Stimulated activated CD4-positive, alpha-beta T cell treated with anti-CD3 and anti-CD28 coated beads, Interleukin-4, amount 100 ng/mL, for 4 hours (primary cell): ENCODE measurements at places on chromosomes 1 and 21.
A peak's percentile ranks its signal among the peaks of the same experiment; 100 is the strongest.

DNA sequence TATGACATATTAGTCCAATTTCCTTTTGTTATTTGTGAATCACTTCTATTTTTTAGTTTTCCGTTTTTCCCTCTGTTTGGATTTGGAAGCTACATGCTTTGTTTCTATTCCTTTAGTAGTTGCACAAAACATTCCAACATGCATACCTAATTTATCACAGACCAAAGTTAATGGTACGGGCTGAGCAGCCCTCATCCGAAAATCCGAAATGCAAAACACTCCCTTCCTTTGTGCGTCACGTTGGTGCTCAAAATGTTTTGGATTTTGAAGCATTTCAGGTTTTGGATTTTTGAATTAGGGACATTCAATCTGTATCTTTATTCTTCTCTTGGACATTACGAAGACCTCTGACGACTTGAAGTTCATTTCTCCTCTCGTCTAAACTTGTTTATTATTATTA lies 124.8 kb downstream of the PCNX2 start:
- no peak for DNase-seq

- DNase-seq: peak; percentile 43
Observed at GRCh38 chr21:34865400-34866241, 183.5 kb downstream of the RUNX1 start.

DNA sequence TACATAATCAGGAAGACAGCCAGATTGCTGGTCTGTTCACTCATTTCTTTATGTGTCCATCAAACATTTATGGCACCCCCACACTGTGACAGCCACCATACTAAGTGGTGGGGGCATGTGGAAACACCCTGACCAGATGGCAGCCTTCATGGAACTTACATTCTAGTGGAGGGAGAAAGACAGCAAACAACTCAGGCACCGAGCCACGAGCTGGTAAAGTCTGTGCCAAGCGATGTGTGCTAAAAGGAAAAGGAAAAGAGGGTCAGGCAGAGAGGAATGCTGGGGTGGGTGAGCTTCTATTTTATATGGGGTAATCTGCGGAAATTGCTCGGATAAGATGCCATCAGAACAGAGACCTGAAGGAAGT lies 33.2 kb upstream of the CD2 start:
- no peak for DNase-seq

DNA sequence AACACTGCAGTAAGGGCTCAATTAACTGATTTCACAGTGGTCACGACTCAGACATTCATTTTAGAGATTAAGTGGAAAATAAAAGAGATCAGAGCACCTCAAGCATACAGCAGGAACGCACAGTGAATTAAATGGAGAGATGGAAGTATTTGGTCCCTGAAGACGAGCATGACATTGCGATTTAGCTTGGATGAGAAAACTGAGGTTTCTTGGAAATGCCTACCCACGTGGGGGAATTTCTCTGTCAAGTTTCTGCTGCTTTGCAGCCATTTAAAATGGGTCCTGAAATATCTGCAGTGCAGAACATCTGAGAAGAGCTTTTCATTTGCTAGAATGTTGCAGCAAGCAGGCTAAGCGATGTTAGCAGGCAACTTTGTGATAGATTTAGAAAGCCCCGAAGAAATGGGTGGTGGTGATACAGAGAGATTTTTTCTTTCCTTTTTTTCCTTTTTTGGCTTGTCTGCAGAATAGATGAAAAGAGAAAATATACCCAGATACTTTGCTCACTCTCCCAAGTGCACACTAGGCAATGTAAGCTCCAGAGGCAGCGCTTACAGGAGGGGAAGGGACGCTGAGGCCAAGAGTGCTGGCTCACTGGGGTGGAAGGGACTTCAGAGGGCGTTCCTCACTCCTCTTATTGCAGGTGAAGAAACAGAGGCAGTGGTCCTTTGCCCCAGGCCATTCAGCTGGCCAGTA lies 258.0 kb downstream of the KCNJ6 start:
- DNase-seq: no peak

DNA sequence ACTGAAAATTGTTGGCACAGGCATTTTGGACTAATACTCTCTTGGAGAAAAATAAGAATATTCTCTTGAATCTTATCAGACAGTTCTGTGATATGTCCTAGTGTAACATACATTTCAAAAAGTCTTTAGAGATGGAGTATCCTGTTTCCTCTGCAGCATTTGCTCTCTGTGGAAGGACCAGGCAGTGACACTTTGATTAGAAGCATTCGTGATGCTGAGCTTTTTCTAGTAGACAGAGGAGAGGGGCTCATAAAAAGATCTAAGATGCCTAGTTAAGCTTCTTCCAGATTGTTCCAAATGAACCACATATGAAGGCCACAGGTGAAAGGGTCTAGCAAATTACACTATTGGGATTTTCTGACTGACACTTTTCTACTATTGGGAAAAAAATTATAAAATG lies 120.3 kb downstream of the C1orf21 start:
- no peak for DNase-seq

- no peak for DNase-seq
Observed at GRCh38 chr1:76080552-76081079, 6.1 kb downstream of the ST6GALNAC3 start.

DNA sequence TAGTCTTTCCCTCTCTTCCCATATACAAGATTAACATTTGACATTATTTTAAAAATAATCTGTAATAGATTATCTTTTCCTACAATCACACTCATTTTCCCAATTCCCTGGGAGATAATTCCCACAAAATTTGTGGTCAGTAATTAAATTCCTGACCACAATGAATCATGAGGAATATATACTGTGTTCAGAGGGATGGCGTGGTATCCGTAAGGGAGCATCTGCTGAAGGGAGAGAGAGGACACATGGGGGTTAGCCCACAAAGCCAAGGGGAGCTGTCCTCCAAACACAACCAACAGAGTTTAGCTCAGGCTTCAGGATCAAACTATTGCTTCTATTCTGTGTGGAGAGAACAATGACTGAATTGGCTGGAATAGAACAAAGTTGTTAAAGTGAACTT lies 57.1 kb upstream of the PPP2R5A start:
- no peak for DNase-seq

GRCh38 chr1:42179900-42180329 lies 15.4 kb upstream of the GUCA2A start:
- no peak for DNase-seq

GRCh38 chr1:60329651-60330050 lies 256.1 kb upstream of the C1orf87 start:
- DNase-seq: no peak

GRCh38 chr1:43444836-43445235 lies 8.9 kb downstream of the HYI start:
- no peak for DNase-seq

GRCh38 chr1:45187725-45188124 lies 18.7 kb downstream of the ZSWIM5 start:
- no peak for DNase-seq

GRCh38 chr1:26768755-26769154 lies 19.0 kb upstream of the PIGV start:
- no peak for DNase-seq

GRCh38 chr1:223639331-223639749 lies 26.2 kb downstream of the CAPN8 start:
- DNase-seq: no peak

- DNase-seq: no peak
Observed at GRCh38 chr1:3377604-3378279, 76.7 kb upstream of the ARHGEF16 start.

- no peak for DNase-seq
Observed at GRCh38 chr1:170986901-170987300, 51.6 kb downstream of the MROH9 start.

- peak; percentile 45 for DNase-seq
Observed at GRCh38 chr1:228378090-228378872, 28.4 kb downstream of the TRIM11 start.

DNA sequence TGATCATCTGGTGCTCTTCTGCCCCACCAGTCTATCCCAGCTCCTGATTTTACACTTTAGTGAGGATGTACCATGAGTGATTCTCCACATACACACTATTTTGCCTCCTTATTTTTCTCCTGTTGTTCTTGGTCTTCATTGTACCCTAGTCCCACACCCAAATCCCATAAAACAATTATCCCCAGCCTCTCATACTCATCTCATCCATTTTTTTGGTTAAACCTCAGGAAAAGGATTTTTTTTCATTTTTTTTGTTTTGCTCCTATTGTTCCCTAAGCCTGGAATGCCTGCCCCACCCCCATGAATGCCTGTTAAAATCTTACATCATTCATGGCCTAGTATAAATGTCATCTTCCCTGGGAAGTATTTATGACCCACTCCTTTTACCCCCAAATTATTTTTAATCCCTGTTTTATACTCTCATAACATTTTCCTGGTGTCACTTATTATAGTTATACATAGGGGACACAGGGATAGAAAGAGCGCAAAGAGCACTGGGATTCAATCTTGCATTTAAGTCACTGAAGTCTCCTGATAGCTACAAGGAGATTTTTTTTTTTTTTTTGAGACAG lies 4.9 kb upstream of the LINGO4 start:
- DNase-seq: no peak

DNA sequence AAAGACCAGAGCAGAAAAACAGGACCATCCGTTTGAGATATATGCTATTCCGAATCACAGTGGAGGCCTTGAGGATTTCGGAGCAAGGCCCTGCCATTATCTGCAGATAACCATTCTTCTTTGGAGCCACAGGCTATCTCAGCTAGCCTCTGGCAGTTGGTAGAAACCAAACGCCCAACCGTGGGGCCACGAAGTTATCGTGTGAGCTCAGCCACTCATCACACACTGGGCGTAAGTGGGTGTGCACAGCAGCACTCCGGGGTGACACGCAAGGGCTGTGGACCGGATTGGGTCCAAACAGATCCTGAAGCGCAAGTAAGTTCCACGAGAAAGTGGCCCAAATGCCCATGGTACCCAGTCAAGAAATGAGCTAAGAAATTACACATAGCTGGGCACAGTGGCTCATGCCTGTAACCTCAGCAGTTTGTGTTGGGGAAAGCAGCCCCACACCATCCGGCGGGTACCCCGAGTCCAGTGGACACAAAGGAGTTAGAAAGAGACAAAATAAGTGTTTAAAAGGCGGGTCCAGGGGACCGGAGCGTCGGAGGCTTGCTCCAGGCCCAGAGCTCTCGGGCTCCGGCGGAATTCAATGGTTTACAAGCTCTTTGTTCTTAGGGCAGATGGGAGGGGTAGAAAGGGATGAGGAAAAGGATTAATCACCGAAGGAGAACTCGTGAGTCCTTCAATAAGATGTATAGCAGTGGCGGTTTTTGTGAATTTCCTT lies 130.6 kb downstream of the LIPI start:
- DNase-seq: no peak

GRCh38 chr1:230797942-230798365 lies 50.8 kb downstream of the CAPN9 start:
- no peak for DNase-seq

DNA sequence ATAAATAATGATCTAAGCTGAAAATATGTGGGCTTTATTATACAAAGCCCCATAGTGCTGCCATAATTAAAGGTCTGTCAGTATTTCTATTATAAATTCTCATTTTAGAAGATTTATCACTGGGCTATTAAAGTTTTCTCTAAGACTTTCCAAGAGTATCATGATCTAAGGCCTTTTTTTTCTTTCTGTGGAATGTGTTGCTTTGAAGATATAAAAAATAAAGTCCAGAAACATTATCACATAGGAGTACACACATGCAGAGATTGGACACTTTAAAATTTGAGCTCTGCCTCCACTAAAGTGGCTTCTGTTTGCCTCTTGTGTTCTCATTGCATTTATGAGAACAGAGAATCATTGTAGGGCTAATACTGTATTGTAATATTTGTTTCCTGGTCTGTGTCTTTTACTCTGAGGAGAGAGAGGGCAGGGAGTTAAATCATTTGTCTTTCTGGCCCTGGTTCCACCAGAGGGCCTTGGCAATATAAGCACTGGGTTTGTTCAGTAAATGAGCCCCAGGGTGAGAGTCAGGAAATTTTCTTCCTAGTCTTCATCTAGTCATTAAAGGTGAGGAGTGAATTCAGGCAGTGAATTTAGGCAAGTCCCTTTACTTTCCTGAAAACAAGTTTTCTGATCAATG lies 70.2 kb downstream of the NFIA start:
- DNase-seq: no peak

DNA sequence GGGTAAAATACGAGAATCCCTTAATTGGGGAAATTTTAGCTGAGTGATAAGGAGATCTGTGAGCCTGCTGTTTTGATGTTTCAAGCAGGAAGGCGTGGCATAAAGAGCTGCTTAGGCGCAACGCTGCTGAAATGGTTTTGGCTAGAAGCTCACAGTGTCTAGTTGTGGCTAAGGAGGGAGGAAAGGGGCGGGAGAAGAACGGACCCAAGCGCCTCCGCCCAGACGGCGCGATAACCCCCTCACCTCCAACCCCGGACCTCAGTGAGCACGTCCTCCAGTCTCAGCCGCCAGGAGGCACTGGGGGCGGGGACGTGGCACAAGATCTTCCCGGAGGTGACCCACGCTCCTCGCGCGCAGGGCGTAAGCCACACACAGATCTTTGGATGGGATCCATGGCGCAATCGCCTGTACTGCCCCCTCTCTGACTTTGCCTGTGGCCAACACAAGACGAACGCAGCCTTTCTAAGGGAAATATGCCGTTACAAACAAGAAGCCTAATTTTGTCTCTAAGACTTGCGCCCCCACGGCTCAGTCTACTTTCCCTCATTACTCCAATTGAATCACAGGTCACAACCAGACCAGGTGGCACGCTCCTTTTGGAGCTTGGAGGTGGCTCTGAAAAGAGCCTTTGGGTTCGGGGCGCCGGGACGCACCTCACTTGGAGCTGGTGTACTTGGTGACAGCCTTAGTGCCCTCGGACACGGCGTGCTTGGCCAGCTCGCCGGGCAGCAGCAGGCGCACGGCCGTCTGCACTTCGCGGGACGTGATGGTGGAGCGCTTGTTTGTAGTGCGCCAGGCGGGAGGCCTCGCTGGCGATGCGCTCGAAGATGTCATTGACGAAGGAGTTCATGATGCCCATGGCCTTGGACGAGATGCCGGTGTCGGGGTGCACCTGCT lies 23.4 kb upstream of the RNF187 start:
- peak; percentile 30 for DNase-seq

GRCh38 chr1:4060850-4061249 lies 160.8 kb upstream of the C1orf174 start:
- DNase-seq: no peak

- DNase-seq: no peak
Observed at GRCh38 chr1:155218854-155219591, 10.5 kb downstream of the MTX1 start.

DNA sequence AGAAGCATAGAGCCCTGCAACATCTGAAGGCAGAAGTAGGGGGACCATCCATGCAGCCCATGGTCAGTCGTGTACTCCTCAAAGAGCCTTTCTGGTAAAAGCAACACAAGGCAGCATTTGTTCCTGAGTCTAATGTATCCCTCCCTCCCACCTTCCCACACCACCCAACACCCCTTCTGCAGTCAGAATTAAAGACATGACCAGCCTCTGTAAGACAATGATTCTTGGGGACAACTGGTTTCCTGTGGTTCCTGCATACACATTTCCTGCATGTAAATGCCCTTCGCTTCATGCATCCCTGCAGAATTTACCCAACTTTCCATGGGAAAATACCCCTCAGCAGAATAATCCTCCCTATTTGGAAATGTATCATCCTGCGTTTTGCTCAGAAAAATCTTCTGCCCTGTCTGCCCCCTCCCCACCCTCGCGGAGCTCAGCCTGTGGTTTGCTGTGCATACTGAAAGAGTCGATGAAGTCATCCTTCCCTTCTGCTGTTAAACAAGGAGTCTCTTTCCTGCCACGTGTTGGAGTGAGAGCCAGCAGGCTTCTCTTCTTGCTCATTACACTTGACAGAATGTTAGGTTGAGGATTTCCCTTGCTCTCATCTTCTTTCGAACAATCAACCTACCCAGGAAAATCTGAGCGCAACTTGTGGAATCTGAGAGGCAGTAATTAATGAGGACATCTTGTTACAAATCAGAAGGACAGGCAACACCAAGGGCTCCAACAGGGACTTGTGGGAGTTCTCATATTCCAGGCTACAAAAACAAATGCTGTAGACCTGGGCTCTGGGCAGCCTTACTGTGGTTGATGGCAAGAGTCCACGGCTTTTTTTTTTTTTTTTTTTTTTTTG lies 4.7 kb downstream of the TNN start:
- DNase-seq: peak; percentile 8
